GM04504 (cell line): ENCODE measurements at places on chromosomes 3 and 15.

DNA sequence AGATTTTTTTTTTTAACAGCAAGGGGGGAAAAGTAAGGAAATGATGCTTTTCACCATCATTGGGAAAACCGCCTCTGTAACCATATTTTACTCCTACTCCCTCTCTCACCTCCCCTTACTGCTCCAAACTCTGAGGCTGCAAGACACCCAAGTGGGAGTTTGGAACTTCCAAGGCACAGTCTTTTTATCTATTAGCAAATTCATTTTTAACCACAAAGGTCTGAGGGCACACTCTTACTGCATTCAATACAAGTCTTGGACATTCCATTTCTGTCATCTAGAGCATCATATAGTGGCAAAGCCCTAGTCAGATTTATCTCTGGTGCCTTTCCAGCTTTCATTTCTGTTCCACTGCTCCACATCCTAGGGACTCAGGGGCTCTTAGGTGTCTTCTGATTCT is 13.2 kb downstream of the FAM162A start:
- DNase-seq, result no peak

- no peak for DNase-seq
These were observed 1.6 kb downstream of the ANKRD63 start for GRCh38 chr15:40281057-40281800.

DNA sequence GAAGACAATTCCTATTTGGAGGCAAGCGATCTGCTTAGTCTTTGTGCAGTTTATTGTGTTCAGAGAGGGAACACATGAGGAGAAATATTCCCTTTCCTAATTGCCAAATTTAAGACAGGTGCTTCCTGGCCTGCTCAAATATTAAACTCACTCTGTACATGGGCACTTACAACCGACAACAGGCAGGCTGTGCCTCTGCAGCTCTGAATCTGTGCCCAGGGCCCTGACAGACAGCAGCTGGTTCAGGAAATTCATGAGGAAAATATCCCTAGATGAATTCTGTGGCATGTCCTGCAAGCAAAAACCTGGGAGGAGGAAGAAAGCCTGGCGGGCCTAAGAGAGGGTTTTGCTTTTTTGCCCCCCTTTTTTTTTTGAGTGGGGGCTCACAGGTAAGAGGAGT is 169.3 kb upstream of the TRIM42 start:
- DNase-seq, result no peak

DNA sequence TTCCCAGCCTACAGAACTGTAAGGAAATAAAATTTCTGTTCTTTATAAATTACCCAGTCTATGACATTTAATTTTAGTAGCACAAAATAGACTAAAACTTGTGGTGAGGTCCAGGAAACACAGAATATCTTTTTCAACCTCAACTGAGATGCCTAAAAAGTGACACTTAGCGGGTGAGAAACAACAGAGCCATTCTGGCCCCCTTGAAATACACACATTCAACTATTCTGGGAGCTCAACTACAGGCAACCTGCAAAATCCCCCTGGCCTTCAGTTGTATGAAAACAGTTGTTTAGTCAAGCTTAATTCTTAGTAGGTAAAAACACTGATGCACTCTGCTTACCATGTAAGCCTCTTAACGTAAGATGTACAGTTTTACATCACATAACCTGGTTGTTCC is 66.8 kb downstream of the ANKRD28 start:
- no peak for DNase-seq

DNA sequence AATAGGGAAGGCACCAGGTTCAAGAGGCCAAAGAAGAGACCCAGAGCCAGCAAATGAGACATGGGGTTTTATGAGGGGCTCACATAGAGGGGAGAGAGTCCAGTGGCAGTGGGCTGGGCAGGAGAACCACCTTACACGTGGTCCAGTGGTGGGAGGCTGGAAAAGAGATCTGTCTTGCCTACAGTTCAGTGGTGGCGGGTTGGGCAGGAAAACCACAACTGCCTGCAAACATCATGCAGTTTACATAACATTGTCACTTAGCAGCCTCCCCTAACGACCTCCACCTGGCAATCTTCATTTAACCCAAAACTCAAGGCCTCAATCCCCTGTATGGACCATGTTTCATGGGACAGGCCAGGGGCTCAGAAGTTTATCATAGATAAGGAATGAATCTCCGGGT is 29.1 kb downstream of the CRYGS start:
- DNase-seq, result no peak

- DNase-seq, result no peak
These were observed 260.9 kb downstream of the FHIT start for GRCh38 chr3:60990442-60990730.

DNA sequence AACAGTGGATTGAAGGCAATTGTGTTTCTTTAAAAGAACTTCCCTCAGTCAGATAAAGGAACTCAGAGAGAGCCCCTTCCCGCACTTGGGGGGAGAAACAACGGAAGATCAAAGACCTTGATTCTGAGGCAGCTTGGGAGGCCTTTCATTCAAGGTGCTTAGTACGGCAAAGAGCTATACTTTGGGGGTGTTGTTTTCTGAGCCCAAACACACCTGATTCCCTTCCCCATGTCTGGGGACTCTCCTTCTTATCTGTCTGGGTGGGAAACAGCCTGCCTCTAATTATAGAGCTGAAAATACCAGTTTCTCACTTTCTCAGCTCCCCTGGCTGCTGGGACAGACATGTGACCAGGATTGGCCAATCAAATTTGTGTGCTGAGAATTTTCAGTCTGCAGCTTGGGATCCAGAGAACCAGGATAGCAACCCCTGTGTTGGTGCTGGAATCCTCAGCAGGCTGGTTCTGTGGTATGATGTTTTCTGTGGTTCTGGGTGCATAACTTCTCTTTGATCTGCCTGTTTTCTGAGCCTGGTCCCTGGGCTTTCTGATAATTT is 19.4 kb upstream of the IQCF6 start:
- no peak for DNase-seq

DNA sequence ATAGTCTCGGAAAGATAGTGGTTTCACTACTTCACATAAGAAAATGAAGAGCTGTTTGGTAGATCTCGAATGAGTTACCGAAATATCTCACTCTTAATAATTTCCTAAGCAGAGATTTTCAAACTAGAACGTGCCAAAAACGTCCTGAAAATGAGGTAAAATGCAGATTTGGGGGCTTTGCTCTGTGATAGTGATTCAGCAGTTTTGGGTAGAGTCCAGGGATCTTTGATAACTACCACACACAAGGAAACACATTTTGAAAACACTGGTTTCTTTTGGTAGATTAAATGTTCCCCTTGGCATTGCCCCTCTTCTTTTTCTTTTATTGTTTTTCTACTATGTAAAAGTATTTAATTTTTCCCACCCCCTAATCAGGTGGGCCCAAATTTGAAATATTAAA is 125.9 kb downstream of the EBLN2 start:
- no peak for DNase-seq

DNA sequence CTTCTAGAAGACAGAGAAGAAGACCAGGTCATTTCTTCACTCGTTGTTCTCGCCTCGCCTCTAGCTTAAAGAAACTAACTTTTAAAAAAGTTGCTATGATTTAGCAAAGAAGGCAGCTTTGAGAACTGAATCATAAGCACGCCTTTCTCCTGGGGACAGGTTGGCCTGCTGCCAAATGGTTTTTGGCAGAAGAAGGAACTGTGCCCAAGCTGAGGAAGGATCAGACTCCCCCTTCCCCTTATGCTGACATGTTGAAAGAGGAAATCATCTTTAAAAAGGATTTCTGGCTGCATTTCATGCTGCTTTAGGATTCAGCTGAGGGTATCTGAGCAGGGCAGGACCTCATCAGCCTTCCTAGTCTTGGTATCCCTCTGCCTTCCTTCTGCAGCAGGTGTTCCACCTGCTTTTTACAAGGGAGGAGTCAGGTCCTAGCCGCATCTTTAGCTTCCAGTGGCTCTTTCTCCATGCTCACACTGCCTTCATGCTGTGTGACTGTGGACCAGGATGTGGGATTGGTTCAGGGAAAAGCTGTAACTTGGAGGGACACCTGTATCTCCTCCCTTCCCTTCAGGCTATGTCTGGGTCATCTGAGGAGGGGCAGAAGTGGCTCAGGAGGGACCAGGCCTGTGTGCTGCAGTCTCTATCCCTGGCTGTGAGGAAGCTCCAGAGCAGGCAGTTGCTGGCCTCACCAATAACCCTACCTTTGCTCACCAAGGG is 34.1 kb upstream of the HACD2 start:
- DNase-seq, result peak; percentile 23

GRCh38 chr3:8882642-8883041 is 80.6 kb downstream of the RAD18 start:
- no peak for DNase-seq
